ENCODE measurements at places on chromosomes 13 and 19.

DNA sequence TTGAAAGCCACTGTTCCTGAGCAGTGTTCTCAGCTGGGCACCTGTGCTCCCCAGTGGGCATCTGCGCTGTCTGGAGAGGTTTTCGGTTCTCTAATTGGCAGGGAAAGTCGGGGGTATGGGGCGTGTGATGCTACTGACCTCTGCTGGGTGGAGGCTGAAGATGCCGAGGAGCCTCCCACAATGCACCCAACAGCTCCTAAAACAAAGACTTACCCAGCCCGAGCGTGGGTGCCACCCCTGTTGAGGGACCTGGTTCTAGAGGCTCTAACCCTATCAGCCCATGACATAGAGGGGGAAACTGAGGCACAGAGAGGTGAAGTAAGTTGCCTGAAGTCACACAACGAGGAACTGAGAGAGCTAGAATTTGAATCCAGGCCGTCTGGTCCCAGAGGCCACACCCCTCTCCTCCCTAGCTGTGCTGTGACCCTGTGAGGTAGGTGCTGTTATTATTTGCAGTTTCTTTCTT, 2.3 kb downstream of the SPACA4 start:
- no peak for DNase-seq

DNA sequence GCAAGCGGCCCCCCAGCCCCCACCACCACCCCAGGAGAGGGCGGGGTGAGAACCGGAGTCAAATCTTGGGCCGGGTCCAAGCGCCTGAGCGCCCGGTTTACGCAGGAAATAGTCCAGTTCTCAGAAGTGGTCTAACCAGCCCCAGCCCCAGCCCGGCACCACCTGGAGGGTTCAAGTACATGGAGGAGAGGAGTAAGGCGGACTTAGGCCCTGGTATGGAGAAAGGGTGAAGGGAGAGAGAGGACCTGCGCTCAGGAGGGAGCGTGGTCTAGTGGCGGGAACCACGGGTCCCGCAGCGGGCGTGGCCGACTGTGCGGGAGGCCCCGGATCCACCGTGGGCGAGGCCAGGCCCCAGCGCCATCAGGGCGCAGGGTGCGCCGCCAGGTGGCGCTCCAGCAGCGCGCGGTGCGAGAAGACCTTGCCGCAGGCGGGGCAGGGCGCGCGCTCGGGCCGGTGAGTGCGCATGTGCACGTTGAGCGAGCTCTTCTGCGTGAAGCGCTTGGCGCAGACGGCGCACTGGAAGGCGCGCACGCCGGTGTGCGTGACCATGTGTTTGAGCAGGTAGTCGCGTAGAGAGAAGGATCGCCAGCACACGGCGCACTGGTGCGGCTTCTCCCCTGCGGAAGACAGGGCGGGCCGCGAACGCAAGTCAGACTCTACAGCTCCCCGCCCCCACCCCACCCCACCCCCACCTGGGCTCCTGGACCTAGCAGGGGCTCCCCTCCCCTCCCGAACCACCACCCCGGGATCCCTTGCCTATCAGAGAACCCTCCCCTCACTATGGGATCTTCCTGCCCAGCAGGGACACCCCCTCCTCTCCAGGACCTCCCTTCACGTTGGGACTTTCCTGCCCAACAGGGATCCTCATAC, 2.1 kb upstream of the SLC27A5 start:
- DNase-seq = peak; percentile 94

GRCh38 chr19:58570770-58571574, 2.2 kb downstream of the MZF1 start:
- no peak for DNase-seq

DNA sequence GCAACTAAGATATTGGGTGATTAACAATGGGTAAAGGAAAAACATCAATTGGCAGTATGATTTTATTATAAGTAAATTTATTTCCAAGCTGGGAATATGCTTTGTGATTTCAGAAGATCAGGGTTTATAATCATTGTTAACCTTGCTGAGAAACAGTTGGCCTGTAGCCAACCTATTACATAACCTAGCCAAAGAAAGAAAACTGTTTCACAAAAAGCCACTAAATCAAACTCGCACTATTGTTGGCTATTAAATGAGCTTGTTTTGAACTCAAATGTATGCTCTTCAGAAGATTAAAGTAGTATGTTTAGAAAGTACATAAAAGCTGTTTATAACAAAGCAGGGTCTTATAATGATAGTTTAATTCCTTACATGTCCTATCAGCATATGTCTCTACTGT, 151.7 kb downstream of the LHFPL6 start:
- no peak for DNase-seq

DNA sequence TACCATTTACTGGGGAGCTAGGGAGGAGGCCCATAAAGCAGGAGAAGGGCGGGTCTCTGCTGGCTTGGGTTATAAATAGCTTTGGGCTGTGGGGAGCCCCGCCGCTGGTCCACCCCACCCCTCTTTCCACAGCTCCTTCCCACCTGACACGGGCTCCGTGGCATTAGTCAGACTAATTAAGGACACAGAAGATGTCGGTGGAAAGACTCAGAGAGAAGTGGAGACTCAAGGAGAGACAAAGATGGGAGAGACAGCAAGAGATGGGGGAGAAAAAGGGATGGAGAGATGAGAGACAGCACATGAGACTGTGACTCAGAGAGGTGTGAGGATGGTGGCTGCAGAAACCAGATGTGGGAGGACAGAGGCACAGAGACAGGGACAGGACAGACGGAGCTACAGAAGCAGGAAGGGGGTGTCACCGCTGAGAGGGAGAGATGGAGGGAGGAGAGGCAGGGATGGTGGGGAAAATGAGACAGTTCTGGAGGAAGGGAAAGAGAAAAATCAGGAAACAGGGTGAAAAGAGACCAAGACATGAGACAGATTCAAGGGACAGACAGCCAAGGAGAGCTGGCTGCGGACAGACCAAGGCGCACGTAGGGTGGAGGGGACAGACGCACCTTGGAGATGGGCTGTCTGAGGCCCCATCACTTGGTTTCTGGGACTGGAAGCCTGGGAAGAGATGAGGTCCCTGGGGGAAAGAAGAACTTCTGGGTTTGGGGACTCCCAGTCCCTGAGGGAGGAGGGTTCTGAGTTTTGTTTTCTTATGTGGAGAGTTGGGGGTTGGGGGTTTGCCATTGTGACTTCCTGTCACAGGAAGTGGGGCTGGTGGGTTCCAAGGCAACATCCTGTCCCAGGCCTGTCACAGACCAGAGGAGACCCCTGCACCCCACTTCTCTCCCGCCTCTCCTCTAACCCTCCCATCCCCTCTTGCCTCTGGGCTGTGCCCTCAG, 4.1 kb downstream of the ARHGEF1 start:
- DNase-seq = no peak

- peak; percentile 80 for DNase-seq
These were observed 772.0 kb downstream of the DIAPH3 start for GRCh38 chr13:59391696-59392095.

DNA sequence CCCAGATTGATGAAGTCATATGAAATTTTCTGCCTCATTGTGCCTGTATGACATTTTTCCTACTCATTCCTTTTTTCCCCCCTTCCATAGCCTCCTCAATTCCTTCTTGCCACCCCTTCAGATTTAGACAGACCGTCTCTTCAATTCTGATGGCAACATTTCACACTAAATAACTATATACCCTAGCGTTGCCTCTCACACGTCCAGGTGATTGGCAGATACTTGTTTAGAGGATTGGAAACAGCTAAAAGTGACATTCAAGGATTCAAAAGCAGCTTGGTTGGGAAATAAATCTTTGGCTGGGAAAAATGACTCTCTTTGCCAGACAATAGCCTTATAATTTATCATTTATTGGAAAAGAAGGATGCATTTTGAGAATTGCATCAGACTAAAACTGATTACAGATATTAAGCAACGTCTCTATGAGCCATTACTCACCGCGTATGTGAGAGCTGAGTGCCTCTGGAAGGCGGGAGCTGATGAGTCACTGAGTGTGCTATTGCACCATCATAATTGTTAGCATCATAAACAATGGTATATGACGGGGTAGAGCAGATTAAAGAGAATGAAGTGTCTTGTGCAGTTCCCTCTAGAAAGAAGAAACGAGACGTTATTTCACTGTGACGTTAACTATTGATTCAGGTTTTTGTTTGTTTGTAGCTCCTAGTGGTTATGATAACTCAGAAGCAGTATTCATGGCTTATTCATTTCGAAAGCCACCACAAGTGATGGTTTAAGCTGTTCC, 61.1 kb upstream of the FAM216B start:
- no peak for DNase-seq

DNA sequence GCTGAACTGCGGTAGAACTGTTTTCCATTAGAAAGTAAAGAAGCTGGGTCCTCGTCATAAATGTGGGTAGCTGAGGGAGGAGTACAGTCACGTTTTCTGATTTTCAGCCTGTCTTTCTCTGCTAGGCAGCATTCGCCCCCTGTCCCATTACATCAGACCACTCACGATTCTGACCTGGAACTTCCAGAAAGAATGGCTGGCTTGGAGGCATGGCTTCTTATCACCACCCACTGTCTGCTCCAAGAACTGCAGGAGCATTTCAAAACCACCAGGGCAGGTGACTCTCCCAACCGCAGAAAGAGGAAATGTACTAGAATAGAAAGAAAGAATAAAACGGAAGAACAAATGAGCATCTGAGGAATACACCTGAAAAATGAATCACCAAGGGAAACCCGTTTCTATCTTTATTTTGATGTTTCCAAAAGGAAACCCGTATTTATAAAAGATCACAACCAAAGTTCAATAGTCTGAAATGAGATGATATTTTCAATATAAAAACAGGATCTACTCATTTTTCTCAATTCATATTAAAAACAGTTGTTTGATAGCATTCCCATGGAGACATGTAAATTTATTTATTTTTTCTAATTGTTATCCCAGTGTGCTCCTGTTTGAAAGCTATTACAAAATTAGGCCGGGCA, 22.1 kb upstream of the POMP start:
- peak; percentile 43 for DNase-seq

DNA sequence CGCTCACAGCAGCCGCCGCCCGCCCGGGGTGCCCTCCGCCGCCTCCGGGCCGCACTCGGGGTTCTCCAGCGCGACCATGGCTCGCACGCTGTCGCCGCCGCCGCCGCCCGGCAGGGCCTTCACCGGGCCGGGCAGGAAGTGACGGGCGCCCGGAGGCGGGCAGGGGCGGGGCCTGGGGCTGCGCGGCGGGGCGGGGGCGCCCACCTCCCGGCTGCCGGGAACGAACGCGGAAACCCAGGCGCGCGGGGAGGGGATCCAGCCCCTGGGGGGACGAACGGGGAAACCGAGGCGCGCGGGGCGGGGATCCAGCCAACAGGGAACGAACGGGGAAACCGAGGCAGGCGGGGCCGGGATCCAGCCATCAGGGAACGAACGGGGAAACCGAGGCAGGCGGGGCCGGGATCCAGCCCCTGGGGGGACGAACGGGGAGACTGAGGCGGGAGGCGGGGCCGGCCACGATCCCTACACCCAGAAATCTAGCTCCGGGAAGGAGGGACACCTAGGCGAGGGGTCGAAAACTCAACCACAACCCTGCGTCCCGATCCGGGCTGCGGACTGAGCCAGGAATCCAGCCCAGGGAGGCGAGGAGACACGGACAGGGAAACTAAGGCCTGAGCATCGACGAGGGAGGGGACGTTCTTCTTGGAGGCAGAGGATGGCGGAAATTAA, at the start of gene R3HDM4:
Gene R3HDM4 (minus strand): TSS at position 140 of the 669 bp plus-strand sequence. CDS start 62 bp downstream, at position 78.
- DNase-seq = peak; percentile 85

Measured in kidney (tissue), 22 donors.